ENCODE measurements at places on chromosomes 11 and 22.

DNA sequence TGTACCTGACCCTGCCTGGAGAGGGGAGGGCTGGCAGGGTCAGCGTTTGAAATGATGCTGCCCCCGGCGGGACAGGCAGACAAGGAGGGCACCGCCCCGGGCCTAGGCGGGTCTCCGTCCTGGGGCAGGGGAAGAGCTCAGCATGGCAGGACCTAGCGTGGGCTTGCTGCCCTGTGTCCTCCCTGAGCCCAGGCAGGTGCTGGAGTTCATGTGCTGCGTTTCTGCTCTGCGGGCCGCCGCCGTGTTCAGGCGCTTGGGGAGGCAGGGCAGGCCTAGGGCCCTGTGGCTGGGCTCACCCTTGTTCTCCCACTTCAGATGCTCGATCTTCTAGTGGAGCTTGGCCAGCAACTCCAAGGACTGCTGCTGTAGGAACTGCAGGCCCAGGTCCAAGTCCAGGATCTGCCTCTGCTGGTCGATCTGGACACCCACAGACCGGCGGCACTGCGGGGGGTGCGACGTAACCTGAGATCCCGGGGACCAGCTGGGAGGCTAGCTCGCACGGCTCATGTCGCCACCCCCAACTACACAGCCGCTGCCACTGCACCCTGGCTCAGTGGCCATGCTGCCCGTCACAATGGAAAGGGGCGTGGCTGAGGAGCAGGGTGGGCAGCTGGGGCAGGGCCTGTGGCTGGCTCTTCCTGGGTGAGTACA is 84.4 kb downstream of the MED15 start:
- peak; percentile 45 for DNase-seq

- no peak for DNase-seq
Observed at GRCh38 chr22:42343531-42344081, 73.2 kb upstream of the TCF20 start.

GRCh38 chr11:35006389-35007128 is 90.1 kb downstream of the PDHX start:
- no peak for DNase-seq

DNA sequence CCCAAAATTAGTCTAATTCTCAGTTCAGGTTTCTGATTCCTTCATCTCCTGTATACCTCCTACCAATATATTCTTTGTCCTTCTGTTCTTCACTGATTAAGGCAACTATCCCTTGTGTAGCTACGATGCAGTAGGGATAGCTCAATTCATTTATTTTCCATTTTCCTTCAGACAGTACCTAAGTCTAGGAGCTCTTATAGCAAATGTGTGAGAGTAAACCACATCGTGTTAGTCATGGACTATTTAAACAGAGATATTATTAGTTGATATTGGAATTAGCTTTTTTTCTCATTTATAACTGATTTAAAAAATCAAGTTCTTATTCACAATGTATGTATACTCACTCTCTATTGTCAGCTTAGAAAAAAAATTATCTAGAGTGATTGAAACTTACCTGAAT is 900.0 kb downstream of the JRKL start:
- no peak for DNase-seq

GRCh38 chr11:77418155-77418970 is 55.5 kb downstream of the PAK1 start:
- DNase-seq: no peak

DNA sequence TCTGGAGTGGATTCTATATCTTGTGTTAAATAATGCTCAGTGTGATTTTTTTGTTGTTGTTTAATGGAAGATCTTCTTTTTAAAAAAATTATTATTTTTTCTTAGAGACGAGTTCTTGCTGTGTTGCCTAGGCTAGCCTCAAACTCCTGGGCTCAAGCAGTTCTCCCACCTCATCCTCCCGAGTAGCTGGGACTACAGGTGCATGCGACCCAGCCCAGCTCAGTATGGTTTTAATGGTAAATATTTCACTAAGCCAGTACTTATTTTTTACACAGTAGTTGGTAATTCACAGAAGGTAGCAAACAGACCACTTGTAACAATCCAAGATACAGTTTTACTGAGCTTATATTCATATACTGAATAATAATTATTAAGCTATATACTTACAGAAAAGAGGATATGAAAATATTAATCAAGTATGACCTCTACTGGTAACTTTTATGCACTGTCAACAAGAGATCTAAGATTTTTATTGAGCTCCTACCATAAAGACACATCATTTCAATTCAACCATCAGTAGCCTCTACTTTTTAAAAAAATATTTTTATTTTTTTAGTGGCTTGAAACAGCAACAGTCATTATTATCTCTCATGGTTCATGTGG is 6.1 kb upstream of the CD59 start:
- no peak for DNase-seq

DNA sequence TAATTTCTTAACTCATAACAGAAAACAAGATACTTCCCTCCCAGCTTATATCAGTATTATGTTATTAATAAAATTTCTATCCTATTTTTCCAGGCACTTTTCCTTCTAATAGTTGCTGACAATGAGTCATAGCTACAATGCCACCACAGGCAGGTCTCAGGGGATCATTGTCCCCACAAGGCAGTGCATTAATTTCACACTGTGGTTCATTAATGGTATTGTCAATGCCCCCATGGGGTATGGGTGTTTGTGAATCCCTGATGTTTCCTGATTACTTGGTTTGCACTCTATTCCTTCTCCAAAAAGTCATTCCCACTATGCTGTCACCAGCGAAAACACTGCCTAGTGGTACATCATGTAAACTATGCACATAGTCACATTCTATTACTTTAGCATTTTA is 345.5 kb upstream of the CTSC start:
- no peak for DNase-seq

- DNase-seq: no peak
Observed at GRCh38 chr11:88414385-88414861, 76.9 kb upstream of the CTSC start.

- no peak for DNase-seq
Observed at GRCh38 chr11:129723146-129723760, 92.4 kb upstream of the TMEM45B start.

DNA sequence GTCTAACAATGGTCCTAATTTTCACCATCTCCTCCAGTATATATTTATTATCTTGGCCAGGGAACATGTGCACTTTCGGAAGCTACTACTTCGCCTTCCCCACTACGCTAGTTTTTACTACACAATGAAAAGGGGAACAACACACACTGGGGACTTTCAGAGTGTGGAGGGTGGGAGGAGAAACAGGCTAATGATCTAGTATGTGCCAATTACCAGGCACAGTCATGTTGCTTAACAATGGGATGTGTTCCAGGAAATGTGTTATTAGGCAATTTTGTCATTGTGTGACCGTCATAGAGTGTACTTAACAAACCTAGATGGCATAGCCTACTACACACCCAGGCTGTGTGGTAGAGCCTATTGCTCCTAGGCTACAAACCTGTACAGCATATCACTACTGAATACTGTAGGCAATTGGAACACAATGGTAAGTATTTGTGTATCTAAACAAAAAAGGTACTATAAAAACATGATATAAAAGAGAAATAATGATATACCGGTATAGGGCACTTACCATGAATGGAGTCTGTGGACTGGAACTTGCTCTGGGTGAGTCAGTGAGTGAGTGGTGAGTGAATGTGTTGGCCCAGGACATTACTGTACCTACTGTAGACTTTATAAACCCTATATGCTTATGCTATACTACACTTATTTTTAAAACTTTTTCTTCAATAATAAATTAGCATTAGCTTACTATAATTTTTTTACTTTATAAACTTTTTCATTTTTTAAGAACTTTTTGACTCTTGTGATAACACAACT is 20.1 kb upstream of the CUL5 start:
- no peak for DNase-seq

DNA sequence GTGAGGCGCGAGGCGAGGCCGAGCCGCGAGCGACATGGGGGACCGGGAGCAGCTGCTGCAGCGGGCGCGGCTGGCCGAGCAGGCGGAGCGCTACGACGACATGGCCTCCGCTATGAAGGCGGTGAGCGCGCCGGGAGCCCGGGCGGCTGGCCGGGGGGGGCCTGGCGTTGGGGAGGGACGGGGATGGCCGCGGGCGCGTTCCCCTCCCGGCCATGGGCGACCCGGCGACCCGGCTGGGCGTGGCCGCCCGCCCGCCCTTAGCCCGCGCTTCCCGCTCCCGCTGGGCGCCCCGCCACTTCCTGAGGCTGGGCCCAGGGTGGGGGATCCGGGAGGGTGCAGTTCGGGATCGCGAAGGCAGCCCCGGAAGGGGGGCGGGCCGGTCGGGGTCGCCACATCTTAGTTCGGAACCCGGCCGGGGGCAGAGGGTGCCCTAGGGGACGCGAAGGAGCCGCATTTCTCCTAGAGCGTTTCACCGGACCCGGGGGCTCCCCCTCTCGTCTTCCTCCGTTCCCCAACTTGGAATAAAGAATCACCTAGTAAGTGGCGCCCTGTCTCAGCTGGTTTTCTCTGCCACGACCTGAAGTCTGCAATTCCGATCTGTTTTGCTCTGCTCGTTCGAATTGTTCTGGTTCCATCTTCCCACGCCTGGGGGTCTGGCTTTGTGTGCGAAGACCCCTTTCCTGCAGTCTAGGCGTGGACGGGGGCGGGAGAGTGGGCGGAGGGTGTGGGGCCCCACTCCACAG is 536 bp downstream of the YWHAH start:
- no peak for DNase-seq

GRCh38 chr22:37212174-37212906 is at the start of gene SSTR3:
Gene SSTR3 (minus strand): TSS chr22:37212477. CDS start chr22:37207803, 4,674 bp downstream.
- no peak for DNase-seq

DNA sequence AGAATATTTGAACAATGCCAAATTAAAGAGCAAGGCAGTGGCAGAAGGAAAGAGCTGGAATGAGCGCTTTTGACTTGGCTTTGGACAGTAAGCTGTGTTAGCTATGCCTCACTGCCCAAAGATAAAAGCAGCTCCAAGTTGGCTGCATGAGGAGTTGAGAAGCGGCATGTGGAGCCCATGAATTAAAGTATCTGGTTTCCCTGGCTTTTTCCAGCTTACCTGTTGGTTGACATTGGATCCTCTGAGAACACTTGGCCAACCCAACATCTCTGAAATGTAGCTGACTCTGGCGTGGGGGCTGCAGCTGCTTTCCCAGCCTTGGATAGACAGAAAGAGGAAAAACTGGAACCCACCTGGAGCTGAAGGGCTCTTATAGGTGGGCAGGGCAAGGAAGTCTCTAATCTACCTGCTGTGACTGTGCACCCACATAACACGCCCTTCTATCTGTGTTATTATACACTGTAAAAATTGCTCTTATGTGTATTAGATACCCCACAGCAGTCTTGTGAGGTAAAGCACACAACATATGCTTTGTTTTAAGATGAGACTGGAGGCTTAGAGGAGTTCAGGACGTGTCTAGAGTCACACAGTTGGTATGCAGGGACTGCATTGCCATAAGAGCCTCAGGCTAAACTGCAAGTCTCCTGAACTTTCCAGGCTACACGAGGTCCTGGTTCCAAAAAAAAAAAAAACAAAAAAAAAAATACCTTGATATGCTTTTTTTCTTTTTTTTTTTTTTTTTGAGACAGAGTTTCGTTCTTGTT is 5.8 kb downstream of the UBASH3B start:
- DNase-seq: no peak

DNA sequence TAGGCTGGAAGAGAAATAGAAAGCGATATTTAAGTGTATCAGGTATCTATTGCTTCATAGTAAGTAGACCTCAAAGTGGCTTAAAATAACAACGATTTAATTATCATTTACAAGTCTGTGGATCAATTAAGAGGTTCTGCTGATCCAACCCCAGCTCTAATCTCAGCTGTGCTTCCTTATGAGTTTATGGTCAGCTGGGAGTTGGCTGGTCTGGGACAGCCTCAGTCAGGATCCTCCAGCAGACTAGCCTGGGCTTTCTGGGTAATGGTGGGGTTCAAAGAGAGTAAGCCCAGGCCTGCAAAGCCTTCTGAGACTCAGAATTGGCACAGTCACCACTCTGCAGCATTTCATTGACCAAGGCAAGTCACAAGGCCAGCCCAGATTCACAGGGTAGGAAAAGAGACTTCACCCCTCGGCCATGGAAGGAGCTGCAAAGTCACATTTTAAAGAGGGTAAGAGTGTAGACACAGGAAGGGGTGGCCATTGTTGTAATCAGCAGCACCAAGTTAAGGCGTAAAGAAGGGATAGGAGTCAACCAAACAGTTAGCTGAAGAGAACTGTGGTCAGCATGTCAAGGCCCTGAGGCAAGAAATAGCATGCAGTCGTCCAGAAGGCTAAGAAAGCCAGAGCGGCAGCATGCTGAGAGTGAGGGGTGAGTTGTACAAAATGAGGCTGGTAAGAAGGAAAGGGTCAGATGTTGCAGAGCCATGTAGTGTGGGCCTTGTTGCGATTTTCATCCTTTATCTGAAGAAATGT is 168.2 kb downstream of the ETS1 start:
- DNase-seq: no peak

GRCh38 chr11:64638018-64638665 is 47.1 kb downstream of the SLC22A12 start:
- no peak for DNase-seq

DNA sequence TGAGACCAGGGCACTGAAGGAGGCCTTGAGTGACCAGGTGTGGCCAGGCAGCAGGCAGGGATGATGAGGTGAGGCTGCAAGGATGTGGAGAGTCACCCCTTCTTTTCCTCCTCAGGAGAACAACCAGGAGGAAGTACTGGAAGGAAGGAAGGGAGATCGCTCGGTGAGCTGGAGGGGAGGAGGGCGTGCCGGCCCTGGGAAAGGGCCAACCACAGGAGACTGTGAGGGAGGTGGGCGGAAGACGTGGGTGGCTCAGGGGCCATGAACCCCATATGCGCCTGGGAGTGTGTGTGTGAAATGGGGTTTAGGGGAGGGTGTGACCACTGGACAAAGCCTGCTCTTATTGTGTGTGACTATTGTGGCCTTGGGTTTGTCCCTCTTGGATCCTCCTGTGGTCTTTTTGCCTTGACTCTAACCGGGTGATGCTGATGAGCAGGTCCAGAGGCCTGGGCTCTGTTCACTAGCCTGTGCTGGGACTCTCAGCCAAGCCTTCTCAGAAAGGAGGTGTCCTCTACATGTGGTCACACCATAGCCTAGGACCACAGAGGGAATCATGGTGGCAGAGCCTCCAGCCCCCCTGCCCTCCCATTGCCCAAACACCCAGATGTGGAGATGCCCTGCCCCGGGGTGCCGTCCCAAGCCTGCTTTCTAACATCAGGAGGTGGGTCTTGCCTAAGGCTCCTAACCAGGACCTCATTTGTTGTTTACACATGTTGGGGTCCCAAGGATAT is 41.3 kb upstream of the TUB start:
- no peak for DNase-seq

- no peak for DNase-seq
Observed at GRCh38 chr11:31699066-31699465, 112.1 kb downstream of the PAX6 start.

Data from HepG2 (cell line).